GM23248 (cell line): ENCODE measurements at places on chromosomes 3 and 15. TPM values are rescaled to one million over a fixed set of nuclear protein-coding genes. Genes with fewer than 3 reads are reported as not detected.

CDC25A gene
- total RNA-seq = 4.3 and 4.6 TPM in 2 replicates

DCP1A gene
- 10.6 and 13.1 TPM in 2 replicates for total RNA-seq

DNA sequence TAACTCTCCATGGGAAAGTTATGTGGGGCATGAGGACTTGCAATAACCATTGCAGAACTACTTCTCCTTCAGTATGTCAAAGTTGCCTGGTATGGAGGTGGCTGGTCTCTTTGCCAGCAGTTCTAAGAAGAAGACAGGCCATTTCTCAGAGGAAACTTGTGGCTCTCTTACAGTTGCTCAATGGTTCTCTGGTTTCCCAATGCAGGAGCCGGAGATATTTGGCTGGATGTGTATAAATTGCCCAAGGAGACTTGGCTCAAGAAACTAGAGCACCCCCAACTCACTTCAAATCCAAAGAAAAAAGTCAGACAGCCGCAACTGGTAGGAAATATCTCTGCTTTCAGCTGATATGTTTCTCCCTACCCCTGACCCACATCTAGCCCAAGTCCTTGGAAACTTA is 24.2 kb downstream of the WDR93 start:
- DNase-seq = peak; percentile 5
- no peak overlapping the region for H3K27ac ChIP-seq
- no peaks in the 10 kb centered on the region for H3K36me3 ChIP-seq
- H3K4me3 ChIP-seq = no peak overlapping the region

DNA sequence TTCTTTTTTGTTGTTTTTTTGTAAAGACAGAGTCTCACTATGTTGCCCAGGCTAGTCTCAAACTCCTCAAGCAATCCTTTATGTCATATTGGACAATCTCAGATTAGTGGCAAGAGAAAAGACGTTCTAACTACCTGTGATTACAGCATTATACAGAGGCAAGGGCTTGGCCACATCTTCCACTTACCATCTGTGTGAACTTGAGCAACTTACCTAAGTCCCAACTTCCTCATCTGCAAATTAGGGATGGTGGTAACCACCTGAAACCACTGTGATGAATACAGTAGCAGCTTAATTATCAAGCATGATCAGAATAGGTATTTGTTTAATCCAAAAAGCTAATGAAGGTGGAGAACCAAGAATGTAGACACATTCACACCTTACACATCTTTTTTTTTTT is 16.1 kb downstream of the LRRC2 start:
- H3K27me3 ChIP-seq = no peaks in the 10 kb centered on the region
- DNase-seq = no peak
- H3K27ac ChIP-seq = no peak overlapping the region
- no peaks in the 10 kb centered on the region; the same call in 1 of the 2 replicates for H3K36me3 ChIP-seq

DNA sequence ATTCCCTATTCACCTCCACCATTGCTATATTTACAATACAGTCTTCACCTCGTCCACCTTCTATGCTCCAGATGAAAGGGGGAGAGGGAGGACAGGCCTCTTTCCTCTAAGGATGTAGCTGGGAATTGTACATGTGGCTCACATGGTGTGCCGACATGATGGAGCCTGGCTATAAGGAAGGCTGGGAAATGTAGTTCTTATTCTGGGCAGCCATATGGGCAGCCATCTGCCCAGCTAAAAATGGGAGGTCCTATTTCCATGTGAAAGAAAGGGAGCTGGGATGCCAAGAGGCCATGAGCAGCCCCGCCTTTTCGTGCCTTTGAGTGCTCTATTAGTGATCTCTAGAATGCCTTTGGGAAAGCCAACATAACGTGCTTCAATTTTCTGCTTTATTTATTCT is 27.1 kb upstream of the MGLL start:
- H3K36me3 ChIP-seq = no peaks in the 10 kb centered on the region
- H3K27ac ChIP-seq = no peak overlapping the region
- peaks cover 6% of the 10 kb centered on the region; the same call in 1 of the 2 replicates for H3K27me3 ChIP-seq
- no peak overlapping the region for H3K4me3 ChIP-seq
